ENCODE measurements at places on chromosomes 2 and 18. TPM values are rescaled to one million over a fixed set of nuclear protein-coding genes. Genes with fewer than 3 reads are reported as not detected.

DNA sequence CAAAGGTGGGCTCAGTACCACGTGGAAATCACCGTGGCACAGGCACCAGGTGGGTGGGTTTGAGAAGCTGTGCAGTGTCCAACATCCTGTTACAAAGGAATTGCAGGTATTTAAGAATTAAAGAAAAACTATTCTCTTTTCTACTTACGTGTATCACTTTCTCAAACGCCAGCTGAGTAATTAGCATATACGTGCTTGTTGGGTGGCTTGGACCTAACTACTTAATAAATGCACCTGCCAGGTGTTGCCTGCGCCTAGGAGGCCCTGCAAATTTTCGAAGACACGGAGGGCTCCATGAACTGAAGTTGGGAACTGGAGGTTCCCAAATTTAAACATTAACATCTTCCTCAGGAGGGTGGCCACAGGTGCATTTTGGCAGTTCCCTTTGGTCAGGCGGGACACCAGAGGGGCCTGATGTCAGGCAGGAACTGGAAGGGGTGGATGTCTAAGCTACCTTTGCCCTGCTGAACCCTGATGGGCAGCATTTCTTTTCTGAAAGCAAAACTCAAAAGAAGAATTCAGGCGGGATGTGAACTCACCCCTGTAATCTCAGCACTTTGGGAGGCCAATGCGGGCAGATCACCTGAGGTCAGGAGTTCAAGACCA is 84.8 kb downstream of the HS6ST1 start:
- DNase-seq = no peak

DNA sequence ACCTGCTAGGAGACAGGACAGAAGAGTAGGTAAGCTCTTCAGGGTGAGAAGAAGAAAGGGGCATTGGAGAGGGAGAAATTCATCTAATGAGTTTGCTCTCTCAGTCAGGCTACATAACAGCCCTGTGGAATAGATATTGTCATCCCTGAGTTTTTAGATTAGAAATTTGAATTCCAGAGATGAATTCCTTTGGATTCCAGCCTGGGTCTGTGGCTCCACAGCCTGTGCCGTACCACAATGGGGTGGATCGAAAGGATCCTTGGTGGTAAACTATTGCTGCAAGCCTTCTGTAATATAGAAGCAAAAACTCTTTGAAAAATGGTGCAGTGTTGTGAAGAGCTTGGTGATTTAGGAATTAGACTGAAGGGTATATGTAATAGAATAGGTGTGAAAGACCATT is 21.0 kb downstream of the MYO1B start:
- no peak for DNase-seq

- no peak for DNase-seq
These were observed 375.3 kb downstream of the PIK3C3 start for GRCh38 chr18:42330296-42330695.

- DNase-seq = no peak
These were observed at the start of gene IGFBP5 for GRCh38 chr2:216695401-216695821. Gene IGFBP5, minus strand, starts transcription at chr2:216695549. Its CDS starts 774 bp downstream, at chr2:216694775.

DNA sequence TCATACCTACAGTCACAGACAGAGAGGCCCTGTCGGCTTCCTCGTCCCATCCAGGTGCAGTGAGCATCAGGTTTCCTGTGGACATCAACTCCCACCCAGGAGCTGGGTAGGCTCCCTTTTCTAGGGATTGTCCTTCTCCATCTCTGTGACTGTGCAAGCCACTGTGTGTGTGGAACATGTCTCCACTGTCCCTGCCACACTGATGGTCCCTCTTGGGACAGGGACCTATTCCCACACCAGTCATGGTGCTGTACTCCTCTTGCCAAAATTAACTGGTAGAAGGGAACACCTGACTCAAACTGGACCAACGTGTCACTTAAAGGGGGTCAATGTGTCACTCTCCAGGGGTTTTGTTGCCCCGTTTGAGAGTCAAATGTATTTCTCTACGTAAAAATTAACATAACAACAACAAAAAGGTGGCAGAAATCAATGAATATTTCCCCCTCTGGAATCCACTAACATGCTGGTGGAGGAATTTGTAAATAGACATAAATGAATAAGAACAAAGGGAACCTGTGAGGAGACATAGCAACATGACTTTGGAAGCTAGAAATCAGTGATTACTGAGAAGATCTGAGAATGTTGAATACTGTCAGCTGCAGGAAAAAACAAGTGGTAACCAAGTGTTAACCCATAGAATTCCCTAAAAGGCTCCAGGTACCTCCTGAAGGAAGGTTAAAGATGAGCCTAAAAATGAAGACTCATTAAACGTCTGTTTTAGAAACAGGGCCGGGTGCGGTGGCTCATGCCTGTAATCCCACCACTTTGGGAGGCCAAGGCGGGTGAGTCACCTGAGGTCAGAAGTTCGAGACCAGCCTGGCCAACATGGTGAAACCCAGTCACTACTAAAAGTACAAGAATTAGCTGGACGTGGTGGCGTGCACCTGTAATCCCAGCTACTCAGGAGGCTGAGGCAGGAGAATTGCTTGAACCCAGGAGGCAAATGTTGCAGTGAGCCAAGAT is 40.4 kb downstream of the SH2D6 start:
- peak; percentile 39 for DNase-seq

GRCh38 chr2:238448031-238448955 is 21.6 kb downstream of the ASB1 start:
- no peak for DNase-seq

GRCh38 chr18:44627280-44627679 is 53.4 kb upstream of the SETBP1 start:
- DNase-seq = no peak

- DNase-seq = no peak
These were observed 270.0 kb upstream of the TCF4 start for GRCh38 chr18:55857956-55858355.

DNA sequence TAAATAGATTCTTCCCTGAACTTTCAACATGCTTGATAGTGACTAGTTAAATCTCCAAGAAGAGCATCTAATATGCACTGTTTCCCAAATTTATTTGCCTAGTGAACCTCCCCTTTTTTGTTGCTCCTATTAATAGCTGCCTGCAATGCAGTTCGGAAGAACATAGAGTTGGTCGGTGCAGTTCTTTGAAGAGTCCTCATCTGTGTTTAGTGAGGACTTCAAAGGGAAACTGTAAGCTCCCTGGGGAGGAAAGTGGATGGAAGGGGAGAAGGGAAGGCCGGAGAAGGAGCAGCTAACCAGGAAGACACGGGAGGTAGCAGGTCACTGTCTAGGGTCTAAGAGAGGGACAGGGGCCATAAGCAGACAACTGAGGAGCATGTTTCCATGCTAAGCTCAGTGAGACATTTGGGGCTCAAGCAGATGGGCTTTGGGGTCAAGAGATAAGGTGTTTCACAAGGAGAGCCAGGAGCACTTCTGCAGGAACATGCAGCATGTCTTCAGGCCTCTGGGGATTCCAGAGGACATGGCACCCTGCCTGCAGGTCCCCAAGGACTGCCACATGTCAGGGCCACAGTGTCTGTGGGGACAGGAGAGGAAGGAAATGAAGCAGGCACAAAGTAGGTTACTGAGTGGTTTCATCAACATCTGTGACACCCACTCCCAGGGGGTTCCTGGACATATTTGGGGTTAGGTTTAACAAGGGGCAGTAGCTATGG is 48.7 kb upstream of the ANXA4 start:
- DNase-seq = peak; percentile 86

GRCh38 chr2:47360927-47361326 is 42.0 kb upstream of the MSH2 start:
- no peak for DNase-seq

DNA sequence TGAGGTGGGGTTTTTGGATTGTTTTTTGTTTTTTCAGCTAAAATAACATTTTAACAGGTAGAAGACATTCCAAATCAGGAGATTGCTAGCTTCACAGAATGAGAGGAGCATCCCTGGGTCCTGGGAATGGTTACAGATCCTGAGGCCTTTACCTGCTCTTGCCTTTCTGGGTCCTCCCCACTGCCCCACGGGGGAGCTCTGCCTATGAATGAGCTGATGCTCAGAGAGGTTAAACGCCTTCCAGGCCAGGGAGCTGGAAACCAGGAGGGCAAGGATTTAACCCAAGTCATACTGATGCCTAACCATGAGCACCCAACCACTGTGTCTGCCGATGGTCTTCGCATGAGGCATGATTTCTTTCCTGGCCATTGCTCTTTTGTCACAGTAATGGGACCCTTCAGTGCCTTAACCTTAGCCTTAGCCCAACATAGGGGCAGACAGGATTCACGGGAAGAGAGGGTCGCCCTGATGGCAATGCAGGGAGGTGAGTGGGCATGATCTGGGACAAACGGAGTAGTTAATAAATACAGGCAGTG is 16.1 kb downstream of the MOCOS start:
- DNase-seq = peak; percentile 34

- DNase-seq = no peak
These were observed 18.2 kb upstream of the CLIP4 start for GRCh38 chr2:29096969-29097368.

DNA sequence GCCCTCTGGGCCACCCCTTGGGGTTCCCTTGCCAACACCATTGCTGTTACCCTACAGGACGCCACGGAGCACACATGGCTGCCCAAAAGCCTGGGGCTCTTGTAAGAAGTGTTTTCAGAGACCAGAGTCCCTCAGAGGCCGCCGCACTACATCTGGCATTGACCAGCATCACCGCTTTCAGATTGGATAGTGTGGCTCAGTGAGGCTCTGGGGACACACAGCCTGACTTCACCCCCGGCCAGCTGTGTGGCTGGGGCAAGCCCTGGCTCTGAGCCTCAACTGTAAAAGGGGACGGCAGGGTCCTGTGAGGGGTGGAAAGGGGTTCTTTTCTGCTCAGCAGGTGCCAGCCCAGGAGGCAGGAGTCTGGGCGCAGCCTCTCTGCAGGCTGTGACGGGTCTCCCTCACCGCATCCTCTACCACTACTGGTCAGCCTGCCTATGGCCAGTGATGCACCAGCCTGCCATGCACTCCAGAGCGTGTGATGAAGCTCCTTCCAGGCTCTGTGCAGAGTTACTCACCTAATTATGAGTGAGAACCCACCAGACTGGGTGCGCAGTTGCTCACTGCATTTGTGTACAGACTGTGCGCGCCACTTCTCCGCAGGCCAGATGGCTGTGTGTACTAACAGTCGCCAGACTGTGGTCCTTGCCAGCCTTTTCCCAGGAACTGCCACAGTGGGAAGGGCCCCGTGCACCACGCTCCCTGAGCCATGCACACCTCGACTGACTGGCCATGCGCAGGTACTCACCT is 10.7 kb upstream of the OTOF start:
- peak; percentile 63 for DNase-seq

- DNase-seq = no peak
These were observed 197.6 kb downstream of the LRP1B start for GRCh38 chr2:141933226-141933625.

- no peak for DNase-seq
These were observed 32.1 kb upstream of the MYO3B start for GRCh38 chr2:170145675-170146432.

DNA sequence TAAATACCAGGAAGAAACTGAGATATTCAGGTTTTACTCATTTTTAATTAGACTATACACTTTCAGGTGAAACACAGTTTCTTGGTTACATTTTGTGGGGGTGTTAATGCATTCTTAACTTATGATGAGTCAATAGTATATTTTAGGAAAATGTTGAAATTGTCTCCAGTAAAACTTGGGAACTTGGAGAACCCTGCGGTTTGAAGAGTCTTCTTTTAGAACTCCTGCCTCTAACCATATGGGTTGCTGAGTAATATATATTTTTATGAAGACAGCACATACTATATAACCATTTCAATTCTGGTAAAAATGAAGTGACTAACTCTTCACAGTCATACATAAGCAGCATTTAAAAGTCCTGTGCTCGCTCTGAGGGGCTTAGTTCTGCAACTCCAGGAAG is 308.2 kb upstream of the LRATD1 start:
- no peak for DNase-seq

The RALB gene
- 26.6 TPM for polyA plus RNA-seq

The CNGA3 gene
- not detected for polyA plus RNA-seq

The KLHL41 gene
- polyA plus RNA-seq = 0.52 TPM

The GREB1L gene
- polyA plus RNA-seq = under 0.01 TPM

The GCFC2 gene
- polyA plus RNA-seq = 27.7 TPM

The PRSS56 gene
- not detected for polyA plus RNA-seq

All from spleen (tissue), 13 donors.